LHCN-M2 (cell line): ENCODE measurements at places on chromosomes 4 and X. TPM values are rescaled to one million over a fixed set of nuclear protein-coding genes. Genes with fewer than 3 reads are reported as not detected.

- no peak for DNase-seq
Measured at GRCh38 chr4:183272384-183272783, 47.7 kb downstream of the CLDN22 start.

- no peak for DNase-seq
Measured at GRCh38 chr4:844752-845232, 18.9 kb upstream of the CPLX1 start.

DNA sequence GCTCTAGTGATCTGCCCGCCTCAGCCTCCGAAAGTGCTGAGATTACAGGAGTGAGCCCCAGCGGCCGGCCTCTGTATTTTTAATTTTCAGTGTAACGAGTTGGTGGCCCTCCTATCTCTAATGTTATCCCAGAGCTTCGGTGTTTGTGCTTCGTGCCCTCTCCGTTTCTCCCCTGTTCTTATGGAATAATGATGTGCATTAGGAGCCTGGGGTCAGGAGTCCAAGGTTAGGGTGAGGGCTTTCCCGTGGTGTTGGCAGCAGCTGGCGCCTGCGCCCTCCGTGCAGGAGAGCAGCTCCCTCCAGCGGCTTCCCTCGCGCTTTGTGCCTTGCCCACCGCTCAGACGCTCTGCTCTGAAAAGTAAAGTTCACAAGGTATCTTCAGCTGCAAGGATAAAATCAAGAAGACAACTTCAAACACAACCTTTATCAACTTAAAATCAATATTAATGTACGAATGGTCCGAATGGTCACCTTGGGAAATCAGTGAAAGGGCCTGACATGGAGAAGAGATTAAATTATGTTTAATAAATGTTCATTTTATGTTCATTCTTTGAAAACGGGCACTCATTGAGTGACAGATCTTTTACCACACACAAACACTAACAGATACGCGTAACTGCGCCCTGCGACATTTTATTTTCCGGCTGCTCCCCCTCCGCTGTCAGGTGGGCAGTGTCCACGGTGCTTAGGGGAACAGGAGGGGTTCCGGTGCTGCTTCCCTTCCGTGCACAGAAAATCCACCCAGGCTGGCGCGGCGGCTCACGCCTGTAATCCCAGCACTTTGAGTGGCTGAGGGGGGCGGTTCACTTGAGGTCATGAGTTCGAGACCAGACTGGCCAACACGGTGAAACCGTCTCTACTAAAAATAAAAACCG lies 62.4 kb downstream of the TRAPPC11 start:
- DNase-seq, result peak; percentile 32

DNA sequence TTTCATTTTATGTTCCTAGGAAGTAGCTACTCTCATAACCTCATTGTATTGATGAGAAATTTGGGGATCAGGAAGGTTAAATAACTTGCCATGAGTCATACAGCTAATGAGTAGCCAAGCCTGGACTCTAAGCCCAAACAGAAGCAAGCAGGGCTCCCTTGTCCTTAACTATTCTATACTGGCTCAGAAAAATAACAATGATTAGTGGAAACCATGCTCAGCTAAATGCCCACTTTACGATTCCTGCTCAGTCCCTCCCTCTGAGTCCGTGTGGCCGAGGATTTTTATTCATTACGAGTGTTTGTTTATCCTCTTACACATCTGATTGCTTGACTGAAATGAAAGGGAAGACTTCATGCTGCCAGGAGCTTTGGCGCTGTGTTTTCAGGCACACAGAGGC lies 100.9 kb downstream of the SLC34A2 start:
- DNase-seq, result no peak

- peak; percentile 38 for DNase-seq
Measured at GRCh38 chr4:73068491-73069337, 802 bp downstream of the COX18 start.

GRCh38 chrX:39163581-39164126 lies 362.4 kb downstream of the MID1IP1 start:
- no peak for DNase-seq

DNA sequence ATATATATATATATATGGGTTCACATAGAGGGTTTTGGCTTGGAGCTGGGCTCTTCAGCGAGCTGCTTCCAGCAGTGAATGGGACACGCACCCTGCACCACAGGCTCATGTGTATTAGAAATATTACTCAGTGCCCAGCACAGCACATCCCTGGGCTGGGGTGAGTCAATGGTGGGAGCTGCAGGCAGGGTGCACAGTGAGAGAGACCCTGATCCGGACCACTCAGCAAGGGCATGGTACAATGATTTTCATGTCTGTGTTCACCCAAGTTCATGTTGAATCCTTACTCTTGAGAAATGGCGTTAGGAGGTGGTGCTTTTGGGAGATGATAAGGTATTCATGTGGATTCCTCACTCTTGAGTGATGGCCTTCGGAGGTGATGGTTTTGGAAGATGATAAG lies 194.7 kb downstream of the ASMT start:
- DNase-seq, result no peak

DNA sequence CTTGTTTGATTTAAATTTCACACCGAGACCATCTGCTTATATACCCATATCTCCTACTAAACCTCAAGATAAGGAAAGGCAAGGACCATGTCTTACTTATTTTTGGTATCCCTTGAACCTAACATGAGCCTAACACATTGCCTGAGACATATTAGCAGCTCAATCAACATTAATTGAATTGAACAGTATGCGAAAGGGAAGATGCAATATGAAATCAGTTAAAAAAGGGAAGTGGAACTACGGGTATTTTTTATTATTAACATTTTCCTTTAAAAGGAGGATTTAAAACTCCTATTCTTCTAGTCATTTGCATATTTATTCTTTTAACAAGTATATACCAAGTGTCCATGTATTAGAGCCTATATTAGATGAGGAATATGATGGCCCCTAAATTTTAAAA lies 197.0 kb downstream of the CAMK2D start:
- no peak for DNase-seq

DNA sequence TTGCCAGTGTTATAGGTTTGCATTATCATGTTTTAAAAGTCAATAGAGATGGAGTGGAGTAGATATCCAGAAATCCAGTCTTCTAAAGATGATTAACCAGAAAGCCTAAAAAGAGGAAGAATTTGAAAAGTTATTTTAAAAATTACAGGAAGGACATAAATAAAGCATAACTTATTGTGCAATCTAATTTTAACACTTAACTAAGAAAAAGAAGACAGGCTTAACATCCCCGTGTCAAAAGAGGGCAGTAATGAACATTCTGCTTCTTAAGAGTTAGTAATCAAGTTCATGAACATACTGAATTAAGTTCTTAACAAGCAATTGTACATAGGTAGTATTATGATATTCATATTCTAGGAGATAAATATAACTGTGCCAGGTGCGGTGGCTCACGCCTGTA lies 39.3 kb downstream of the ELF2 start:
- DNase-seq, result no peak

DNA sequence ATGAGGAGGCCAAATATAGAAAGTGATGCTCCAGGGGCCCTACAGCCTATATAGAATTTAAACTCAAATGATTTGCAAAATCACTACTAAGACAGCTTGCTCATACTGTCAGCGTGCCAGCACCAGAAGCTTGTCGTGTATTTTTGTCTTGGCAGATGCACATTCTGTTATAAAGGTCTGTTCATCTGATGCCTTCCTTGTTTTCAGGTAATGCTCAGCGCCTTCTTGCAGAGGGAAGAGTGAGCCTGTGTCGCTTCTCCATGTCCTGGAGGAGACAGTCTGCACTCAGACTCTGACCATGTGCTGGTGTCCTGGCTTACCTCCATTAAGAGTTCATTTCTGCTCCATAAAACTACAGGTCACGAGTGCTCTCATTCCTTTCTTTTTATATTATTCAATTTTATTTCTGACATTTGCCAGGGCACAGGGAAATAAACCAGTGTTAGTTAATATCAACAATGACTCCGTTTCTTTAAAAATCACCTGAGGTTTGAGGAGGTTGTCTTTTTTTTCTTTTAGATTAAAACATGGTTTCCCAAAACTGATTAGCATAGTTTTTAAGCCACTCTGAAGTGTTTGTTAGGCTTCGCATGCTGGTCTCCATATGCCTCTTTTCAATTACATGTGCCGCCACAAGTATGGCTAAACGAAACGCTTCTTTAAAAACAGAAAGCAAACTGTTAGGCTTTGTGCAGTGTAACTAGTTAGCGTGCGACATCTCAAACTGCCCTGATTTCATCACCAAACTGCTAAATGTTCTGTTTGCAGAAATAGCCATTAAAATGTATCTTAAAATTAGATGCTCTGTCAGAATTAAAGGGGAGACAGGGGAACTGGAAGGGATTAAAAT lies 215.2 kb upstream of the GK2 start:
- no peak for DNase-seq

- DNase-seq, result peak; percentile 8
Measured at GRCh38 chr4:64584981-64585557, 175.8 kb upstream of the TECRL start.

DNA sequence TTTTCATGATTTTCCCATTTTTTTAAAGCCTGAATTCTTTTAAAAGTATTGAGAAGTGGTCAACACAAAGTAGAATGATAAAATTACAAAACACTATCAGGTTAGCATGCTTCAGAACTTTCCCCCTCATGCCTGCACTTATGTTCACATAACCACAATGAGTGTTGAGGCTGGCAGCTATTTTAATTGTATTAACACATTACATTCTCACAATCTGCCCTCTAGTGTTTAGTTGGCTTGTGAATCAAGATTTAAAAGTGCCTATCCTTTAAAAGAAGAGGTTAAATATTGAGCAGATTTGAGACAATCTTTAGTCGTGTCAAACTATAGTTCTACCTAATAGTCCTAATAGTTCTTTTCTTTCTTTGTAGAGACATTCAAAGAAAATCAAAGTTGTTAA lies 93.6 kb upstream of the NAP1L5 start:
- peak; percentile 68 for DNase-seq

The ZNF41 gene
- total RNA-seq, result 9.1 and 9.4 TPM in 2 replicates

The CFP gene
- total RNA-seq, result 0.34 TPM in 1 of 2 replicates, not detected in the other

The H2BW2 gene
- not detected in 2 replicates for total RNA-seq

The GJB1 gene
- total RNA-seq, result not detected in 2 replicates

The PCSK1N gene
- 1.8 and 3.2 TPM in 2 replicates for total RNA-seq

The DOK7 gene
- 41.6 and 47.9 TPM in 2 replicates for total RNA-seq
